Stimulated activated CD8-positive, alpha-beta memory T cell treated with anti-CD3 and anti-CD28 coated beads, Interleukin-4, amount 100 ng/mL, for 24 hours (primary cell): ENCODE measurements at places on chromosomes 5 and 9.

GRCh38 chr5:72445969-72446368 is 61.2 kb downstream of the ZNF366 start:
- no peak for DNase-seq

GRCh38 chr9:71183251-71183650 is 61.8 kb upstream of the TRPM3 start:
- no peak for DNase-seq

- no peak for DNase-seq
Measured at GRCh38 chr5:160565376-160565775, 143.7 kb downstream of the PTTG1 start.

DNA sequence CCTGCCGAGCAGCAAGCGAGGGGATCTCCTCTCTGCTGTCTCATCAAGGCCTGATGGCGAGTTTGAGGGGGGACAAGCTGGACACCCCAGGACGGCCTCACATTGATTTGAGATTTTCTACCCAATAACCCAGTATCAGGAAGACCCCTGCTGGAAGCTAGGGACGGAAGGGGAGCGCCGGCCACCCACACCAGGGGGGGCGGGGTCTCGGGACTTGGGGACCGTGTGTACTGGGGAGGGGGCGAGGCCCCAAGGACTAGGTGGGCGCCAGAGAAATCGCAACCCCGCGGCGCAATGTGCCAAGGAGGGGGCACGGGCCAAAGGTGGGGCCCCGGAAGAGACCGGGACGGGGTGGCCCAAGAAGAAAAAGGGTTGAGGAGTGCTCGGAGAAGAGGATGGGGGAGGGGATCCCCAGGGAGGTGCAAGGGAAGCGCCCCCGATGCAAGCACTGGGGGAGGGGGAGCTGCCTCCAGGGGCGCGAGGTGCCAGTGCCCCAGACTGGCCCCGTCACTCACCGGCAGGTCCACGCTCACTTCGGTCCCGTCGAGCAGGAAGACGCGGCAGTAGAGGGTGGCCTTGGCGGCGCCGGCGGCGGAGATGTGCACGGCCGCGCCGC is 1.1 kb downstream of the EPB41L4B start:
- DNase-seq: no peak

- DNase-seq: no peak
Measured at GRCh38 chr9:123927625-123928532, 2.0 kb downstream of the DENND1A start.

DNA sequence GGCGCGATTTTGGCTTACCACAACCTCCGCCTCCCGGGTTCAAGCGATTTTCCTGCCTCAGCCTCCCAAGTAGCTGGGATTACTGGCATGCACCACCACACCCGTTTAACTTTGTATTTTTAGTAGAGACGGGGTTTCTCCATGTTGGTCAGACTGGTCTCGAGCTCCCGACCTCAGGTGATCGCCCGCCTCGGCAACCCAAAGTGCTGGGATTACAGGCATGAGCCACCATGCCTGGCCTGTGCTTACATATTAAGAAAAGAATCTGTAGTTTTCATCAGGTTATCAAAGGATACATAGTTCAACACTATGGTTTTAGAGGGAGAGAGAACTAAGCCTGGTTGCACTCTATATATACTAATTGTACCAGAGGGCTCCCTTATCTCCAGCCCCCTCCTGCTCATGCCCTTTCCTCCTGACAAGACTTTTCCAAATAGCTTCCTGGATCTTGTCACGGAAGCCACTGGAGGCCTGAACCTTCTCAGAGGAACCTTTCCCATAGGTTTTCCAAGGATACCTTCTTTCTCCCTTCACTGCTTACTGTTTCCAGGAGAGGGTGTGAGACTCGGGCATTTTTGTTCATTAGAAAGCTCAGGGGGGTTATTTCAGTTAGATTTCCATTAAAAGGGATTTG is 53.1 kb downstream of the SLC44A1 start:
- no peak for DNase-seq

DNA sequence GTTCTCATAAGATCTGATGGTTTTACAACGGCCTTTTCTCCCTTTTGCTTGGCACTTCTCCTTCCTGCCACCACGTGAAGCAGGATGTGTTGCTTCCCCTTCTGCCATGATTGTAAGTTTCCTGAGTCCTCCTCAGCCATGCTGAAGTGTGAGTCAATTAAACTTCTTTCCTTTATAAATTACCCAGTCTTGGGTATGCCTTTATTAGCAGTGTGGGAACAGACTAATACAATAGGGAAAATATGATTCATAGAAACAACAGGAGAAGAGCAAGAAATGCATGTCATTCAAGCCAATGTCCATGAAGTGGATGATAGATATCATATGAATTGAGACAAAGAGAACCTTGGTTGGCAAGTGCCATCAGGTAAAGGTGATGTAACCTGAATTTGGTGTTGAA is 128.3 kb upstream of the HAPLN1 start:
- DNase-seq: no peak
